Spinal cord (tissue), 10 donors: ENCODE measurements at places on chromosomes 2 and 18. TPM values are rescaled to one million over a fixed set of nuclear protein-coding genes. Genes with fewer than 3 reads are reported as not detected.

Gene MTHFD2
- polyA plus RNA-seq, result 28.2 TPM

Gene PDE11A
- 1.9 TPM for polyA plus RNA-seq

Gene MDH1B
- 6.5 TPM for polyA plus RNA-seq

Gene TUBB8B
- 0.65 TPM for polyA plus RNA-seq

Gene NRP2
- 57.9 TPM for polyA plus RNA-seq

Gene ABCG5
- 0.44 TPM for polyA plus RNA-seq

Gene SERPINB10
- 0.17 TPM for polyA plus RNA-seq

Gene NYAP2
- 5.8 TPM for polyA plus RNA-seq

Gene USP40
- polyA plus RNA-seq, result 29.4 TPM

Gene RAX
- polyA plus RNA-seq, result not detected

Gene SDC1
- polyA plus RNA-seq, result 7.7 TPM

Gene PTPRN
- polyA plus RNA-seq, result 88.1 TPM

Gene ATOH8
- polyA plus RNA-seq, result 16.8 TPM

Gene GKN1
- not detected for polyA plus RNA-seq

Gene IL36A
- not detected for polyA plus RNA-seq

Gene THSD7B
- polyA plus RNA-seq, result 4.0 TPM

Gene MATN3
- 3.9 TPM for polyA plus RNA-seq

Gene KLF7
- 24.4 TPM for polyA plus RNA-seq

Gene GRB14
- polyA plus RNA-seq, result 31.5 TPM

Gene ANKRD44
- 33.8 TPM for polyA plus RNA-seq

Gene AQP12A
- not detected for polyA plus RNA-seq

Gene CPS1
- 3.2 TPM for polyA plus RNA-seq

Gene ASTL
- 0.33 TPM for polyA plus RNA-seq

Gene CCDC74B
- polyA plus RNA-seq, result 23.8 TPM

Gene LIPG
- polyA plus RNA-seq, result 11.4 TPM

Gene MOGAT1
- not detected for polyA plus RNA-seq

Gene IMP4
- 54.8 TPM for polyA plus RNA-seq

Gene PFN4
- polyA plus RNA-seq, result 3.6 TPM

Gene EFR3B
- 47.6 TPM for polyA plus RNA-seq

Gene KLHL30
- polyA plus RNA-seq, result 0.13 TPM

Gene CYP27A1
- 10.3 TPM for polyA plus RNA-seq

Gene RUFY4
- polyA plus RNA-seq, result 0.32 TPM

Gene GNAL
- polyA plus RNA-seq, result 74.4 TPM

Gene CERKL
- polyA plus RNA-seq, result 6.9 TPM

Gene LRRTM4
- polyA plus RNA-seq, result 12.7 TPM

Gene SPDYA
- polyA plus RNA-seq, result 1.4 TPM

Gene SLC16A14
- polyA plus RNA-seq, result 35.8 TPM

Gene ADD2
- polyA plus RNA-seq, result 65.7 TPM

Gene KIAA2012
- polyA plus RNA-seq, result 5.4 TPM
